Left kidney (tissue), 8 donors: ENCODE measurements at places on chromosomes 6 and 20. TPM values are rescaled to one million over a fixed set of nuclear protein-coding genes. Genes with fewer than 3 reads are reported as not detected.

GRCh38 chr20:14710951-14711350 is 373.5 kb upstream of the FLRT3 start:
- DNase-seq = no peak

- DNase-seq = no peak
Measured at GRCh38 chr20:19785983-19786285, 27.9 kb downstream of the RIN2 start.

DNA sequence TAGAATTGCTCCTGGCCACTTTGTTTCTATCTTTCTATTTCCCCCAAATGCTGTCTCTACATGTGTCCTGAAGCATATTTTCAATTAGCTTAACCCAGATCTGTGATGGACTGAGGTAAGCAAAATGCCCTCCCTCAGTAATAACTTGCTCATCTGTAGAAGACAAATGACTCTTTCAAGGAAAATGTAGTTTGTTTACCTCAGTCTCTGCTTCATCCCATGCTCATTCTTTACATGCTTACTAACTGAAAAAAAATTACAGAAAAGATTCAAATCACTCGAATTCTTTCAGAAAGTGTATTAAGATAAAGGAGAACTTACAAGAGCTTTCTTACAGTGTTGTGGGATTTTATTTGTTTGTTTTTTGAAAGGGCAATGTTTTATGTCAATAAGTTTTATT is 531.1 kb downstream of the LMBRD1 start:
- no peak for DNase-seq

Gene TRIM10
- 0.27 TPM for polyA plus RNA-seq

Gene CDC40
- polyA plus RNA-seq = 43.7 TPM

DNA sequence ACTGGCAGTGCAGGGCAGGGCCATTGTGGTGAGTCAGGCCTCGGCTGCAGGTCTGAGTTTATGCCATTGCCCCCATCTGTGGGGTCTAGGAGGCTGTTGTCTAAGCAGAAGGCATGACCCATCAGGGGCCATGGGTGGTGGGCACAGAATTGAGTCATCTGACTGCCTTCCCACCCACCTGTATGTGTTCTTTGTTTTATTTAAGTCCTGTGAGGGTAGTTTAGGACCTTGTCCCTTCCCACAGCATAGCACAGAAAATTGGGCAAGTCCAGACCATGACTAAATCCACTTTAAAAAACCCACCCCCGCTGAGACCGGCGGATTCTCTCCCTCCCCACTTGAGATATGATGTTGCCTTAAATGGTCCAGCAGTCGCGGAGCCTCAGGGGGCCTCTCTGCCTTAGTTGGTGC is 40.3 kb downstream of the ERMARD start:
- no peak for DNase-seq

Gene BEND6
- polyA plus RNA-seq = 5.8 TPM

Gene HCRTR2
- polyA plus RNA-seq = 0.35 TPM

GRCh38 chr20:38063911-38064530 is 30.5 kb downstream of the RPRD1B start:
- no peak for DNase-seq

Gene FAM162B
- 4.0 TPM for polyA plus RNA-seq

Gene LGSN
- polyA plus RNA-seq = 1.4 TPM

Gene OR2H1
- polyA plus RNA-seq = not detected

GRCh38 chr6:118659513-118660217 is 8.3 kb upstream of the CEP85L start:
- no peak for DNase-seq

Gene FILIP1
- 2.4 TPM for polyA plus RNA-seq

Gene LINC00237
- not detected for polyA plus RNA-seq

DNA sequence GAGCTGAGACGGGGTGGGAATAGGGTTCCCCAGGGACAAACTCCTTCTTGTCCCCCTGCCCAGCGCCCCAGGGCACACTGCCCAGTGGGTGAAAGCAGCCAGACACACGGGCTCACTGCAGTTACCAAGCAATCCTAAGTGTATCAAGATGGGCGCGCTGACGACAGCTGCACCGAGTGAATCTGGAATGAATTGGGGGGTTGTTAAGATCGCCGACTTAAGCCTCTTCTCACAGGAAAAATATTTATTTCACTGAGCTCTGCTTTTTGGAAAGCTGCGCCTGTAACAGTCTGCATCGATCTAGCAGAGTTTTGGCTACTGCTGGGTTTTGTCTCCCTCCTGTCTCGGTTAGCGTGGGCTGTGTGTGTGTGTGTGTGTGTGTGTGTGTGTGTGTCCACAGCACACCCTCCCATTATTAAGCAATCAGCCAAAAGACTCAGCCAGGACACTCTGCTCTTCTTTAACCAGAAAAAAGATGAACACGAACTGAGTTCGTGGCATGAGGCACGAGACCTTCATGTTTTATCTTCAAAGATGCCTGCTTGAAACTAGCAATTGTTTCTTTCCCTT is 35.9 kb downstream of the RIPOR3 start:
- DNase-seq = no peak

Gene RFX6
- polyA plus RNA-seq = not detected
